ENCODE measurements at places on chromosomes 6 and 20.

- H3K4me1 ChIP-seq, result no peaks in the 10 kb centered on the region
- H3K4me3 ChIP-seq, result no peak overlapping the region
Measured at GRCh38 chr6:150430815-150431214, 62.0 kb downstream of the IYD start.

DNA sequence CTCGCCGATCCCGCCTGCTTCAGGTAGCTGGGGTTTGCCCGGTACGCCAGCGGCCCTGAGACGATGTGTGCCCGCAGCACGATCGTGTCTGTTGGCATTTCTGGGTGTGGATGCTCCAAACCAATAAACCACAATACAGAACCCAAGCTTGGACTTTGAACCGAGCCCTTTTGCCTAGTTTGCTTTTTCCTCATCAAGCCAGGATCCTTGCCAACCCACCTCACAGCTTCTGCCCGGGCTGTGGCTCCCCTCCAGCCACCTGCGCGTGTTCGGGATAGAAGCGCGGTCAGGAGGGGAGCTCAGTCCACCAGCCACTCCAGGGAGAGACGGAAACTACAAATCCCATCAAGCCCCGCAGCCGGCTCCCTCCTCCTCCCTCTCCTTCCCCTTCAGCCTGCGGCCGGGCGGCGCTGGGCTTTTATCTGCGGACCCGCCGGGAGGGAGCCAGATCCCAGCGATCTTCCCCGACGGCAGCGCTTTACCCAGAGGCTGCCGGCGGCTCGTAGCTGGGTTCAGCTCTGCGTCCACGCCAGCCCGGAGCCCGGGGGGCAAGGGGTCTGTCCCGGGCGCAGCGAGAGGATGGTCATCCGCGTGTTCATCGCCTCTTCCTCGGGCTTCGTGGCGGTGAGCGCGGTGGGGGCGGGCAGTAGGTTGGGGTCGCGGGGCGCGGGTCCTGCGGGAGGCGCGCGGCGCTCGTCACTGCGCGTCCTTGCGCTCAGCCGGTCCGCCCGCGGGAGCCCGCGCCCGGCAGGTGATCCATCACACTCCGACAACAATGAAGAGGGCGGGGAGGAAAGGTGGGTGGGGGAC, at the start of gene SH3BGRL2:
Gene SH3BGRL2, plus strand, starts transcription at position 447 of the 810 bp plus-strand sequence. Its CDS starts 133 bp downstream, at position 580.
- no peak within 1 kb of the TSS for H3K27ac ChIP-seq
- H3K27me3 ChIP-seq, result peaks cover 5% of the 10 kb centered on the region
- H3K36me3 ChIP-seq, result no peaks in the 10 kb centered on the region
- no peak for DNase-seq

GRCh38 chr6:148943451-148943850, 196.6 kb downstream of the UST start:
- no peak for DNase-seq
- H3K27ac ChIP-seq, result no peak overlapping the region
- H3K4me3 ChIP-seq, result no peak overlapping the region
- no peaks in the 10 kb centered on the region for H3K36me3 ChIP-seq
- H3K27me3 ChIP-seq, result no peaks in the 10 kb centered on the region

DNA sequence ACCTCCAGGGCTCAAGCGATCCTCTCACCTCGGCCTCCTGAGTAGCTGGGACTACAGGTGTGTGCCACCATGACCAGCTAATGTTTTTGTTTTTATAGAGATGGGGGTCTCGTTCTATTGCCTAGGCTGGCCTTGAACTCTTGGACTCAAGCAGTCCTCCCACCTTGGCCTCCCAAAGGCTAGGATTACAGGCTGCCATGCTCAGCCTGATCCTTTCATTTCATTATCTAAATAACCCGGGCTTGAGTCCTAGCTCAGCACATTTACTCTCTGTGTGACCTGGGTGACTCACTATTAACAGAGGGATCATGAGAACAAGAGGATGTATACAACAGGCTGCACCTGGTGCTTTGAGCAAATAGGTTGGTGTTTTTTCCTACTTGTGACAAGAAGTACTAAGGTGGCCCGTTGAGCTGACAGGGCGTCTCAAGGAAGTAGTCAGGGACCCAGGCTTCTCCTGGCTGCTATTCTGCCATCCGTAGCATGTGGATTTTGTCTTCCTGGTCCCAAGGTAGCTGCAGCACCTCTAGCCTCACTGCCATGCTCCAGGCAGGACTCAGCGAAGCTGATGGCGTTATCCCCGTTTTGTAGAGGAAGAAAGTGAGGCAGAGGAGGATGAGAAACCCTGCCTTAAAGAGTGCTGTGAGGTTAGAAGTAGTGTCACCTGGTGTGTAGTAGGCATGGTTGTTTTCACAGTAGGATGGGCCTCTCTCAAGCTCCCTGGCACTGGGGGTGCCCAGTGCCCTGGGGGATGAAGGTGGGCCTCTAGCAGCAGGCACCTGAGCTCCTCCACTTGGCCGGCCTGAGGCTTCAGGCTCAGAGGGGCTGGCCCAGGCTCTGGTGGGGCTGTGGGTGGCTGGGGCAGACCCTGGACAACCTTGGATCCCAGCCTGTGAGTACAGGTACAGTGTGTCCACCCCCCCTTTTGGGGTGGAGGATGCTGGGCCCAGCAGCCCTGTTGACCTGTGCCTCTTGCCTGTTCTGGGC, 62.4 kb downstream of the ADNP start:
- H3K4me3 ChIP-seq, result no peak overlapping the region
- DNase-seq, result no peak
- H3K4me1 ChIP-seq, result no peaks in the 10 kb centered on the region

DNA sequence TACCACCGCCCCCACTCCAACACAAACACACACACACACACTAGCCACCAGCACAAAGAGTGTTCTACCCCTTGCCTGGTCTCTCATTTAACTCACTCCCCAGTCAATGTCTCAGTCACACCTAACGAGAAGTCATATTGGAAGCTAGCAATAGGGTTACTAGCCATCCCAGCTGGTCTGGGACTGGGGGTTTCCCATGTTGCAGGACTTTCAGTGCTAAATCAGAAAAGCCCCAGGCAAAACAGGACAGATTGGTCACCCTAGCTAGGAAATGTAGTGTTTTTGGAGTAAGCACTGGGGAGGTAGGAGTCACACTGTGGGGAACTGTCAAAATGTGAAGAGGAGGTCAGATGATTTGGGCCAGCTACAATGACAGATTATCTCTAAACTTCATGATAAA, 158.1 kb downstream of the UNC5CL start:
- H3K27me3 ChIP-seq, result no peaks in the 10 kb centered on the region
- H3K36me3 ChIP-seq, result no peaks in the 10 kb centered on the region
- no peak overlapping the region for H3K4me3 ChIP-seq
- no peak for DNase-seq
- no peak overlapping the region for H3K27ac ChIP-seq
- H3K4me1 ChIP-seq, result no peaks in the 10 kb centered on the region

DNA sequence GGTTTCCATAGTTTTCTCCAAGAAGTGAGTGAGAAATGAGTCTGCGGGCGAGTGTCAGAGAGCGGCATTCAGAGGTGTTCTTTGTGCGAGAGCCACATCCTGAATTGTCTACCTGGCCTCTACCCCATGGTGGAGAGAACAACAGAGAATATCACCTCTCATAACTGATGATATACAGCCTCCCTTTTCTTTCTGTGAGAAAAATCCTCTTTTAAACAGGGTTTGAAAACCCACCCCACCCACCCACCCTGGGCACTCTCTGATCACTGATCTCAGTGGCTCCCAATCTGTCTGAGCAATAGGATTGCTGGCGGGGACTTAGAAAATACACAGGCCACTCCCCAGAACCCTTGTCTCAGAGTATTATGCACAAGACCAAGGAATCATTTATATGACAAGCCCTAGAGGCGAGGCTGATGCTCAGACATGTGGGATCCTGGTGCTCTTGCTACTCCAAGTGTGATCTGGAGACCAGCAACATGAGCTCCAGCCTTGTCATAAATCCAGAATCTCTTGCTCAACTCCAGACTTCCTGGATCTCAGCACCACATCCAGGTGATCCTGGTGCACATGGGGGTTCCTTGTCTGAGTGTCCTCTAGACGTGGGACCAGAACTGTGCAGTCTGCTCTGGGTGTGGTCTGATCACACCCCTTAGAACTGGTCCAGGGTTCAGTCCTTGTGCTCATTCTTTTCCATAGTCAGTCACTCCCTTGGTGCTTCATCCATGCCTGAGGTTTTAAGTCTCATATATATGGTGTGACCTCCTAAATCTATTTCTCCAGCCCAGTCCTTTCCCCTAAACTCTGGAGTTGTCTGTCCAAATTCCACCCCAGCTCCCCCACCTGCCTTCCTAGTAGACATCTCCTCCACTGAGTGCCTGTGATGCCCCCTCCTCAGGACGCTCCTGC, 5.3 kb downstream of the HLA-B start:
- H3K4me3 ChIP-seq, result no peak overlapping the region
- H3K27me3 ChIP-seq, result no peaks in the 10 kb centered on the region
- H3K4me1 ChIP-seq, result peaks cover 54% of the 10 kb centered on the region
- peak; percentile 48 for DNase-seq
- H3K36me3 ChIP-seq, result peaks cover 27% of the 10 kb centered on the region

- H3K4me1 ChIP-seq, result no peaks in the 10 kb centered on the region
- no peak for DNase-seq
- H3K36me3 ChIP-seq, result no peaks in the 10 kb centered on the region
Measured at GRCh38 chr6:36703982-36704381, 6.4 kb downstream of the RAB44 start.

DNA sequence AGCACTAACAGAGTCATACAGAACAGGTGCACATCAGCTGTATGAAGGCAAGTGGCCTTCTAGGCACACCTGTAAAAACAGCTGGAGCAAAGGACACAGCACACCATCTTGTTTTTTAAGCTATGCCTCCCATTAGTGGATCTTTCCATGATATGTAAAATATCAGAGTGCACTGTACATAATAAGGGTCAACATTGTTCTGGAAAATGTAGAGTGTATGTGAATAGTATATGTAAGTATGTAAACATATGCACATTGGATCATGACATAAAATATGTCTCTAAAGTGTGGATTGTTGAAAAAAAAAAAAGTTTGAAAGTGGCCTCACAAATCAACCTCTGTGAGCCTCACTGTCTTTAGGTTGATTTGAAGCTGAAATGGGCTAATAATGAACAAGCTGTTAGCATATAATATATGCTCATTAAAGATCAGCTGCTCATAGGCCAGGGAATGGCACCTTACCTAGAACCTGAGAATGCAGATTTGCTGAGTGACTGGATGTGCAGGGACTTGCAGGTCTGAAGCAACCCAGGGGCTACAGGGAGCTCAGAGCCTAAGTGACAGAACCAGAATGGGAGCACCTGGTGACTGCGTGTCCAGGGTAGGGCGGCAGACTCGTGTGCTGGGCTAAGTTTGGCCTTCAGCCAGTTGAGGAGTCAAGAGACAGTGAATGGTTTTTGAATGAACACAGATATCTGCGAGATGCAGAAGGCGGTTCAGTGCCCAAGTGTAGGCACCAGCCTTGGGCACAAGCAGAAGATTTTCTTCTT, 198.6 kb downstream of the TMEM242 start:
- no peak overlapping the region for H3K27ac ChIP-seq
- no peaks in the 10 kb centered on the region for H3K36me3 ChIP-seq
- DNase-seq, result no peak
- no peaks in the 10 kb centered on the region for H3K4me1 ChIP-seq
- no peaks in the 10 kb centered on the region for H3K27me3 ChIP-seq

GRCh38 chr20:19976595-19977372, 40.4 kb upstream of the NAA20 start:
- H3K36me3 ChIP-seq, result no peaks in the 10 kb centered on the region
- DNase-seq, result peak; percentile 37
- no peak overlapping the region for H3K27ac ChIP-seq
- peaks cover 22% of the 10 kb centered on the region for H3K4me1 ChIP-seq

DNA sequence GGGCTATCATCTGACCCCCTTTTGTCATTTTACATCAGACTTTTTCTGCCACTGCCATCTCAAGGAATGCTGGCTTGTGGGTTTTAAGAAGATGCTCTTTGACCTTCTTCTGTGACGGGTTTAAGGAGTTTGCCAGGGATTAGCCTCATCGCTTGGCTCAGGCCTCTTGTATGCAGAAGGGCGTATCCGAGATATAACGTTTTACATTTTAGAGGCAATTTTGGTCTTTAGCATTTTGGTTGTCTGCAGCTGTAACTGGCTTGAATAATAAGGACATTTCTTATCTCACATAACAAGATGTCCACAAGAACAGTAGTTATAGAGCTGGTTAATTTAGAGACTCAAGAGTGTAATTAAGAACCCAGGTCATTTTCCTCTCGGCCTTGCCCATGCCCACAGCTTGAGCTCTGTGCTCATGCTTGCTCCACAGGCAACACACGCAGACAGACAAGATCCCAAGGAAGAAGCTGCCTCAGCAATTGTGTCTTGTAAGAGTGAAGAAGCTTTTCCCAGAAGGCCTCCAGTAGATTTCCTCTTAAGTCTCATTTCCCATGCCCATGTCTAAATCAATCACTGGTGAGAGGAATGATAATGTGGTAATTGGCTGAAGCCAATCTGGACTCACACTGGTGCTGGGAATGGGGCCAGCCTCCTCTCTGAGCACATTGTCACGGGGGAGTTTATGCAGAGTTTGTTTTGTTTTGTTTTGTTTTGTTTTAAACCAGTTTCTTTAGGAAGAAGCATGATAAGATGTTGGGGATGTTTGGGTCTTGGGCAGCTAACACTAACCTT, 36.8 kb downstream of the PTCHD4 start:
- H3K27me3 ChIP-seq, result no peaks in the 10 kb centered on the region
- no peaks in the 10 kb centered on the region for H3K36me3 ChIP-seq
- H3K27ac ChIP-seq, result no peak overlapping the region
- H3K4me3 ChIP-seq, result no peak overlapping the region
- no peaks in the 10 kb centered on the region for H3K4me1 ChIP-seq
